NCI-H524 treated with DMSO at 0.1 percent for 48 hours (cell line): ENCODE measurements at places on chromosomes 2 and 18.

DNA sequence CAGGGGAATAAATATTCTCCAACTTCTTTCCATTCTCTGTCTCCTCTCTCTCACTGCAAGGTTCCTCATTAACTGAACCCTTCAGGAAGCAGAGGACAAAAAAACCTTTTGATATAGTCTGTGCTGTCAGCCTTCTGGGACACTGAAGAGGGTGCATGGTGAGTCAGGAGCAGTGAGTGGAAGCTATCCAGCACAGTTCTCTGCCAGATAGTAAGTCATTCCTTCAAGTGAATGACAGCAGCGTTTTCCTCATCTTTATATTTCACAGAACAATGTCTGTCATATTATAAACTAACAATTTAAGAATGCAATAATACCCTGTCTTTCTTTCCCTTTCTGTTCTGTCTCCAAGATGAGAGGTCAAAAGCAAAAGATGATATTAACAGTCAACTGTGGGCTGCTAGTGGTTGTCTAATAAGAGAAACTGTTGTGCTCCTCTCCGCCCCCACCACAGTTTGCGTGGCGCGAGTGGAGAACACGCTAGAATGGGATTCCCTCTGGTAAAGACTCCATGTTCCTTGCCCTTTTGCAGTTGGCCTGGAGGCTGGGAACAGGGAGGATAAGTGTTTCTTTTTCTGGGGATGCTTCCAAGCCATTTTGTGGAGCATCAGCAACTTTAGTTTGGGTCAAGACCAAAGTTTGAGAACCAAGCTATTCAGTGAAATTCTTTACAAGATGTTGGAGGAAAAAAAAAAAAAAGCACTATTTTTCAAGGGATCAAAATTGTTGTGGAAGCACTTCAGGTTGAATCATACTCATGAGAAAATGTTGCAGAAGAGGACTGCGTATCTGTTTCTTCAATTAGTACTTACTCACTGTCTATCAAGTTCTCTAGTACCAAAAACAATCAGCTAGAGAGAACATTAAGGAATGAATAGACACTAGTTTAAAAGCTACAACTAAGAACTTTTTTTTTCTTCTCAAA is 430.2 kb downstream of the SETBP1 start:
- no peak for DNase-seq

- DNase-seq: peak; percentile 48
Measured at GRCh38 chr18:51195451-51196117, 1.9 kb downstream of the MEX3C start.

DNA sequence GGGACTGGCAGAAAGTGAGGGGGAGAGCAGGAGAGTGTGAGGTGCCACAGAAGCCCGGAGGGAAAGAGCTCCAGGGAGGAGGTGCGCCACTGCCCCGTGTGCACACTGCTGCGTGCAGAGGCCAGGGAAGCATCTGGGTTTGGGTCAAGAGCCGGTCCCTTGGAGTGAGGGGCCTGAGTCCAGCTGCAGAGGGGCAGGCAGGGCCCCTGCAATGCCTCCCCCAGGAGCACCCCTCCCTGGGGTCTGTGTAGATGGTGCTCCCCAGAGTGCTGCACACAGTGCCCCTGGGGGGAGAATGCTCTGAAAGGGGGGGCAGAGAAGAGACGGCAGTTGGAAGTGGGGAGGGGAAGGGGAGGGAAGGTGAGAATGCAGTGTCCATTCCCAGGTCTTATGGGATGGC is 3.7 kb upstream of the LIMS2 start:
- no peak for DNase-seq

DNA sequence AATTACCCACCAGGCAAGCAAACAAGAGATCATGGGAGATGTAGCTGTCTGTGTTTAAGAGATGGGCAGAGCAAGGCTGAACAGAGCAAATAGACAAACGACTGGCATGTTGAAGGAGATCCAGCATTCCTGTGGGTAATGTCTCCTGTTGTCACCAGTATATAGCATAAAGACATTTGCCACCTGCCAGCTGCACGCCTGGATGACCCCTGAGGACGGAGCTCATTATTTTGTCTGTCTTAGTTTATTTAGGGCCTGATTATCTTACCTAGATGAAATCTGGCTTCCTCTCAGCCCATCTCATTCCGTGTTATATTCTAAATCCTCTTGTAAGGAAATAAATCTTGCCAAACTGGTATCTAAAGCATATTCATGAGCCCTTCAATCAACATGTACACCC is 510.3 kb upstream of the LINC00305 start:
- peak; percentile 35 for DNase-seq
